ENCODE measurements at places on chromosomes 12 and 14.

DNA sequence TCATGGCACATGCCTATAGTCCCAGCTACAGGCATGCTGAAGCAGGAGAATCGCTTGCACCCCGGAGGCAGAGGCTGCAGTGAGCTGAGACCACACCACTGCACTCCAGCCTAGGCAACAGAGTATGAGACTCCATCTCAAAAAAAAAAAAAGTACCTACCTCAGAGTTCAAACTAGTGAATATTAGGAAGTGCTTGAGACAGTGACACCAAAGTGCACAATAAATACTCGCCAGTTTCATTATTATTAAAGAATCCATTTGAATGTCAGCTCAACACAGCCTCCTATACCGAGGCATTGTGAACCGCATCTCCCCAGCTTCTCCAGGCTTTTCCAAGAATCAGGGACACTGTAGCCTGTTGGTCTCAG lies 5.0 kb downstream of the GAPDH start:
- H3K27ac ChIP-seq: no peak overlapping the region
- H3K4me1 ChIP-seq: peaks cover 14% of the 10 kb centered on the region
- no peak for DNase-seq
- no peaks in the 10 kb centered on the region for H3K27me3 ChIP-seq
- peaks cover 27% of the 10 kb centered on the region for H3K36me3 ChIP-seq

GRCh38 chr12:24360057-24360456 lies 410.6 kb upstream of the SOX5 start:
- H3K4me1 ChIP-seq: no peaks in the 10 kb centered on the region
- no peaks in the 10 kb centered on the region for H3K27me3 ChIP-seq
- DNase-seq: no peak
- H3K4me3 ChIP-seq: no peak overlapping the region
- H3K27ac ChIP-seq: no peak overlapping the region

GRCh38 chr12:46531804-46532203 lies 159.2 kb upstream of the SLC38A2 start:
- peaks cover 3% of the 10 kb centered on the region for H3K36me3 ChIP-seq
- H3K4me3 ChIP-seq: no peak overlapping the region
- H3K27ac ChIP-seq: no peak overlapping the region
- H3K4me1 ChIP-seq: peaks cover 11% of the 10 kb centered on the region
- H3K27me3 ChIP-seq: no peaks in the 10 kb centered on the region

- H3K4me3 ChIP-seq: no peak overlapping the region
- no peak overlapping the region for H3K27ac ChIP-seq
- H3K27me3 ChIP-seq: peaks cover 2% of the 10 kb centered on the region
These were observed 320.7 kb upstream of the ATP2B1 start for GRCh38 chr12:90029317-90029716.

GRCh38 chr12:116661341-116661740 lies 76.5 kb downstream of the SPRING1 start:
- H3K27me3 ChIP-seq: peaks cover 17% of the 10 kb centered on the region
- no peaks in the 10 kb centered on the region for H3K4me1 ChIP-seq
- H3K36me3 ChIP-seq: no peaks in the 10 kb centered on the region
- no peak overlapping the region for H3K27ac ChIP-seq
- DNase-seq: no peak

- H3K36me3 ChIP-seq: no peaks in the 10 kb centered on the region
- H3K27ac ChIP-seq: no peak overlapping the region
- H3K4me3 ChIP-seq: no peak overlapping the region
- no peaks in the 10 kb centered on the region for H3K27me3 ChIP-seq
- no peak for DNase-seq
- H3K4me1 ChIP-seq: no peaks in the 10 kb centered on the region
These were observed 69.2 kb upstream of the NR2C1 start for GRCh38 chr12:95142431-95143151.

GRCh38 chr14:50012644-50013043 lies 103.7 kb downstream of the VCPKMT start:
- H3K27ac ChIP-seq: peak overlapping the region; percentile 25
- H3K36me3 ChIP-seq: peaks cover 18% of the 10 kb centered on the region
- no peak for DNase-seq
- no peak overlapping the region for H3K4me3 ChIP-seq

DNA sequence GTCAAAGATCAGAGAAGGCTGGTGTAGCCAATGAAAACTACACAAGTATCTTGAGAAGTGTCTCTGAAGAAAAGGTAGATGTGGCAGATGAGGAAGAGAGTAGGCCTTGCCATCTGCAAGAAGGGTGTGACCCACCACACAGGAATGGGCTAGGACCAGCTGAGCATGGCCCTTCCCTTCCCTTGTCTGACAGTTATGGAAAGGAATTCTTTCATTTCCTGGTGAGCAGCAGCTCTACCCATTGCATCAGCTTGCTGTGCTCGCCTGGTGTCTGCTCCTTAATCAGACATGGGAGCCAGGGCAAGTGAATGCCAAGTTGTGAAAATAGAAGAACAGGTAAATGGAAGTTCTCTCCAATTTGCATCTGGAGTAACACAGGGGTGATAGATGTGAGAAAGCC lies 145.2 kb upstream of the KRR1 start:
- H3K27me3 ChIP-seq: peaks cover 4% of the 10 kb centered on the region
- peaks cover 7% of the 10 kb centered on the region for H3K4me1 ChIP-seq
- no peak overlapping the region for H3K4me3 ChIP-seq
- H3K27ac ChIP-seq: no peak overlapping the region

DNA sequence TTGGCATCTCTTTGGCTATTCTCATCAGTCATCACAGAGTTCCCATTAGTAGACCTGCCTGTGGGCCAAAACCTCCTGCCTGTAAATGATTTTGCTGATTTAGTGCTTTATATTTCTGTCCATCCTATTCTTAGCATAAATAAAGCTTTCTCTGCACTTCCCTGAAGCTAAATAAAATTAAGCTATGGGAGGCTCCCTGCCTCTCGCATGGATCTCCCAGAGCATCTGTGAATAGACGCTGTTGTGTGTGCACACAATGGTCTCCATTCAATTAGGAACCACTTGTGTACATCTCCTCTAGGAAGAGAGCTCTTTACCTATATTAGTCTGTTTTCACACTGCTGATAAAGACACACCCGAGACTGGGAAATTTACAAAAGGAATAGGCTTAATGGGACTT lies 80.4 kb downstream of the PPFIBP1 start:
- no peak for DNase-seq
- H3K4me1 ChIP-seq: peaks cover 1% of the 10 kb centered on the region
- H3K36me3 ChIP-seq: peaks cover 5% of the 10 kb centered on the region
- H3K4me3 ChIP-seq: no peak overlapping the region

DNA sequence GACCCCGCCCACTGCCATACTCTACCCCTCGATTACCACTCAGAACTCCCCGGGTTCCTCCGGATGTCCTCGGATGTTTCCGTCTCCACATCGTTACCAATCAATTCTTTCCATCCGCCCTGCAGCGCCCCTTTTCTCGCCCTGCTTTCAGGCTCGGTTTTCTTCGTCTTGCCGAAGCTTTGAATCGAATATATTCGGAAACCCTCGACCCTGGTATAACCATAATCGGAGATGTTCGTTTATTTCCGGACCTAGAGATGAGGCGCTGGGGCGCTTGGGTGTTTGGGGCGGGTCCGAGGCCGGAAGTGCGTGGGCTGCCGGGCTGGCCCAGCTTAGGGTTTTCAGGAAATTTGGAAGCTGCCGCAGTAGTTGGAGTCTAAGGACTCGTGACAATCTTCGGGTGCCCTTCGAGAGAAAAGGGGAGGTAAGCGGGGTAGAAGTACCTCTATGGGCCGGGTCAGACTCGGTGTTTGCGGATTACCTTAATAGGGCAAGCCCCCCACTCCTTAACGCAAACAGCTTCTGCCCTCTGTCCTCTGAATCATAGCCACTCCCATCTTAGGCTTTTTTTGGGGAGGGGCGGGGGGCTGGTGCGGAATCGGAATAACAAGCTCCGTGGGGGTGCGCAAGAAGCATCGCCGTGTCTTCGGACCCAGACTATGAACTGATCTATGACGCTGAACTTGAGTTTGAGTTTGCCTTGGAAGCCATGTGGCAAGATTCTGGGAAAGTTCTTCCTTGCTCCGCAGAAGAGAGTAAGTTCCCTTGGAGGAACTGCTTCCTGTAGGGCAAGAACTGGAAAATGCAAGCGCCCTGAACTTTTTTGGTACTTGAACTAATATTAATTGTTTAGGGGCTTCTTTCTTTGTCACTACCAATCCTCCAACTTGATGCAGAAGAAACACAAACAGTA lies at the start of gene C14orf119:
Gene C14orf119, plus strand, starts transcription at position 310 of the 913 bp plus-strand sequence. CDS start 2,154 bp downstream, outside the sequence.
- no peaks in the 10 kb centered on the region for H3K27me3 ChIP-seq
- H3K4me3 ChIP-seq: no peak within 1 kb of the TSS
- H3K27ac ChIP-seq: no peak within 1 kb of the TSS
- peak; percentile 100 for DNase-seq
- peaks cover 30% of the 10 kb centered on the region for H3K4me1 ChIP-seq

- H3K4me1 ChIP-seq: no peaks in the 10 kb centered on the region
- H3K27ac ChIP-seq: no peak overlapping the region
- DNase-seq: no peak
- H3K36me3 ChIP-seq: no peaks in the 10 kb centered on the region
- H3K27me3 ChIP-seq: peaks cover 5% of the 10 kb centered on the region
- H3K4me3 ChIP-seq: no peak overlapping the region
These were observed 89.9 kb downstream of the OTOGL start for GRCh38 chr12:80189241-80189640.

DNA sequence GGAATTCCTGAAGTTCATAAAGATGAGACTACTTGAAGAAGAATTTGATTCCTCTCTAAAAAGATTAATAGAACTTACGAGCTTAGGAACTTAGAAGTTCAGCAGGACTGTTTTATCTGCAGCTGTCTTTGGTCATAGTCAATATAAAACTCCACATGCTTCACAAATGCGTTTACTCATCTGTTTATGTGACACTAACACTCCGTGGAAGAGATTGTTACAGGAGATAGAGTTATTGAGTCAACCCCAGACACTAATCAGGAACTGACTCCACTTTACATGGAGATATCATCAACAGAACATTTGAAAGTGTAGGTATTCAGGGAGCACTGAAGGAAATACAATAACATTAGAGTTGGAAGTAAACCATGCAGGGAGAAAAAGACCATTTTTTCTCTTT lies 92.8 kb downstream of the LRFN5 start:
- no peak for DNase-seq
- no peaks in the 10 kb centered on the region for H3K36me3 ChIP-seq
- no peak overlapping the region for H3K4me3 ChIP-seq
- H3K27me3 ChIP-seq: no peaks in the 10 kb centered on the region

GRCh38 chr12:125786143-125786542 lies 720.9 kb downstream of the AACS start:
- H3K27ac ChIP-seq: no peak overlapping the region
- no peak for DNase-seq
- no peaks in the 10 kb centered on the region for H3K4me1 ChIP-seq
- H3K4me3 ChIP-seq: no peak overlapping the region
- H3K36me3 ChIP-seq: no peaks in the 10 kb centered on the region
- H3K27me3 ChIP-seq: peaks cover 4% of the 10 kb centered on the region

GRCh38 chr12:69627501-69627900 lies 16.8 kb upstream of the LRRC10 start:
- no peaks in the 10 kb centered on the region for H3K36me3 ChIP-seq
- peaks cover 3% of the 10 kb centered on the region for H3K4me1 ChIP-seq
- H3K27me3 ChIP-seq: peaks cover 2% of the 10 kb centered on the region

GRCh38 chr12:45547822-45548221 lies 181.7 kb upstream of the ARID2 start:
- no peak for DNase-seq
- H3K27ac ChIP-seq: no peak overlapping the region
- H3K4me3 ChIP-seq: no peak overlapping the region
- H3K36me3 ChIP-seq: no peaks in the 10 kb centered on the region
- peaks cover 9% of the 10 kb centered on the region for H3K27me3 ChIP-seq
- no peaks in the 10 kb centered on the region for H3K4me1 ChIP-seq

GRCh38 chr12:116832353-116832752 lies 48.9 kb downstream of the HRK start:
- peaks cover 25% of the 10 kb centered on the region for H3K36me3 ChIP-seq
- no peak for DNase-seq
- H3K27me3 ChIP-seq: no peaks in the 10 kb centered on the region
- no peak overlapping the region for H3K4me3 ChIP-seq
- no peak overlapping the region for H3K27ac ChIP-seq

- peaks cover 1% of the 10 kb centered on the region for H3K36me3 ChIP-seq
- DNase-seq: peak; percentile 50
- H3K4me3 ChIP-seq: no peak overlapping the region
- H3K4me1 ChIP-seq: peaks cover 5% of the 10 kb centered on the region
- peaks cover 6% of the 10 kb centered on the region for H3K27me3 ChIP-seq
These were observed 6.5 kb downstream of the NFE2 start for GRCh38 chr12:54294152-54294952.

DNA sequence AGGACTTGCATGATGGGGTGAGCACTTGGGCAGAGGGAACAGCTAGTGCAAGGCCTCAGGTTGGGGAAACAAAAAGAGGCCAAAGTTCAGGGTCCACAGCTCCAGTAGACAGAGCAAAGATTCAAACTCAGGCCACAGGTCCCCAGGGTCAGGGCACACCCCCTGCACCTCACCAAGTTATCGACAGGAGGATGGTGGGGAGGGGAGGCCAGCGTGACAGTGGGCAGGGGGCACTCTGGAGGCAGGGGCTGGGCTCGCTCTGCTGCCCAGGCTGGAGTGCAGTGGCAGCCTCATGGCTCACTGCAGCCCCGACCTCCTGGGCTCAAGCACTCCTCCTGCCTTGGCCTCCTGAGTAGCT lies 32.4 kb upstream of the ULK1 start:
- DNase-seq: no peak
- H3K27me3 ChIP-seq: peaks cover 1% of the 10 kb centered on the region
- no peaks in the 10 kb centered on the region for H3K36me3 ChIP-seq
- peaks cover 9% of the 10 kb centered on the region for H3K4me1 ChIP-seq
- no peak overlapping the region for H3K27ac ChIP-seq
- no peak overlapping the region for H3K4me3 ChIP-seq
